Stimulated activated CD8-positive, alpha-beta memory T cell treated with anti-CD3 and anti-CD28 coated beads, Interleukin-15, amount 100 ng/mL, for 1 hour (primary cell): ENCODE measurements at places on chromosomes 7 and 10.

GRCh38 chr7:127810696-127811660, 159.0 kb downstream of the SND1 start:
- no peak for DNase-seq

DNA sequence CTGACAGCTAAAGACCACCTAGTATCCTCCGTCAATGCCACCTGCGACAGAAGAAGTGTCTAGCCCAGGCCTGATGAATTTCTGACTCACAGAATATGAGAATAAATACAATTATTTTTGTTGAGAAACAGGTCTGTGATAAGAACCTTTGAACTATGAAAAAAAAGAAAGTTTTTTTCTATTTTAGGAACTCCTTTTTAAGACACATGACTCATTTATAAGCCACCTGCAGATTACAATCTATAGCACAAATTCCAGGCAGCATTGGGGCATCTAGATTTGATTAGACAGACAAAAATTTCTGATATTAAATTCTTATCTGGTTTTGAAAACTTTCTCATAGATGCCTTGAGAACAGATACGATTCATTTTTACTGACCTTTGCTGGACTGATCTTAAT, 256.7 kb upstream of the LYZL1 start:
- no peak for DNase-seq

DNA sequence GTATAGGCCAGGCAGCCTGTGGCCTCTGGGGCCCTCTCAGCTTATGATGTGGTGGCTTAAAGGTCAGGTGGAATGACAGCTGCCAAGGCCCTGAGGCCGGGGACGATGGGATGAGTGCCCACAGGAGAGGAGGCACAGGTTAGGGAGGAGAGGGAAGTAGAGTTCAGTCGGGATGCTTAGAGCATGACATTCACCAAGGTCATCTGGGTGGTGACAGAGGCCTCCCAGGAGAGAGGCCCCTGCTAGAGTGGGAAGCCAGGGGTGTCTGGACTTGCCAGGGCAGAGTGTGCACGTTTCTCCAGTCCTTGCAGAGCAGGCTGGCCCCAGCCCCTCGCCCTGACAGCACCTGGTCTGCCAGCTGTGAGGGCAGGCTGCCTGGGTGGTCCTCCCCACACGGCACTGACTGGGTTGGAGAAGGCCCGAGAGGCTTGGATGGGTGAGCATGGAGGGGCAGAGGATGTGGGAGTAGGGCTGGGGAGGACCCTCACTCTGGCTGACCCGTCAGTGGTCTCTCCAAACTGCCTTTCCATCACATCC, 1.5 kb downstream of the CALHM1 start:
- no peak for DNase-seq

- no peak for DNase-seq
Measured at GRCh38 chr7:37769291-37769690, 79.1 kb upstream of the NME8 start.

DNA sequence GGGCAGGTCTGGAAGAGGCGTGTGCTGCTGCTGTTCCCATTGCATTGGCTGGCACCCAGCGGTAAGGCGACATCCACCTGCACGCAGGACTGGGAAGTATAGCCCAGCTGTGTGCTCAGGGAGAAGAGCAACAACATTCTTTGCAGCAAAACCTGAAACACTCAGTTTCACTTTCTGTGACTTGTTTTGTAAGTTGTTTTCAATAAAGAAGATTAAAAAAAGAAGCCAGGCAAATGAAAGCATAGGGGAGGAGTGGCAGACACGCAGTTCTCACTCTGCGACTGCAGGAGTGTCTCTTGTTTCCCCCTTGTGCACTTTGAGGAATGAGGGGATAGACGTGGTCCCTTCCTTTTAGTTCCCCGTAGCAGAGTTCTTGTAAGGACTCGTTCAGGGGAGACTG, 5.8 kb downstream of the FBH1 start:
- no peak for DNase-seq

DNA sequence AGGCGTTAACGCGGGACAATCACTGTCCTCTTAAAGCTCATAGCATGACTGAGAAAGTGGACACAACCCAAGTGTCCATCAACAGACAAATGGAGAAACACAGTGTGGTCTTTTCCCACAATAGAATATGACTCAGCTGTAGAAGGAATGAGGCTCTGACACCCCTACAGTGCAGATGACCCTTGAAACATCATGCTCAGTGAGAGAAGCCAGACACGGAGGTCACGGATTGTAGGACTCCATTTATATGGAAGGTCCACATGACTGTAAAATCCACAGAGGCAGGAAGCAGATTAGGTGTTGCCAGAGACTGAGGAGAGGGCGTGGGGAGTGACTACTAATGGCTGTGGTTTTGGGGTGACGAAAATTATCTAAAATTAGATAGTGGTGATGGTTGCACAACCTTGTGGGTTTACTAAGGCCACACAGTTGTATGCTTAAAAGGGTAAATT, 6.1 kb upstream of the NCAPG2 start:
- no peak for DNase-seq

DNA sequence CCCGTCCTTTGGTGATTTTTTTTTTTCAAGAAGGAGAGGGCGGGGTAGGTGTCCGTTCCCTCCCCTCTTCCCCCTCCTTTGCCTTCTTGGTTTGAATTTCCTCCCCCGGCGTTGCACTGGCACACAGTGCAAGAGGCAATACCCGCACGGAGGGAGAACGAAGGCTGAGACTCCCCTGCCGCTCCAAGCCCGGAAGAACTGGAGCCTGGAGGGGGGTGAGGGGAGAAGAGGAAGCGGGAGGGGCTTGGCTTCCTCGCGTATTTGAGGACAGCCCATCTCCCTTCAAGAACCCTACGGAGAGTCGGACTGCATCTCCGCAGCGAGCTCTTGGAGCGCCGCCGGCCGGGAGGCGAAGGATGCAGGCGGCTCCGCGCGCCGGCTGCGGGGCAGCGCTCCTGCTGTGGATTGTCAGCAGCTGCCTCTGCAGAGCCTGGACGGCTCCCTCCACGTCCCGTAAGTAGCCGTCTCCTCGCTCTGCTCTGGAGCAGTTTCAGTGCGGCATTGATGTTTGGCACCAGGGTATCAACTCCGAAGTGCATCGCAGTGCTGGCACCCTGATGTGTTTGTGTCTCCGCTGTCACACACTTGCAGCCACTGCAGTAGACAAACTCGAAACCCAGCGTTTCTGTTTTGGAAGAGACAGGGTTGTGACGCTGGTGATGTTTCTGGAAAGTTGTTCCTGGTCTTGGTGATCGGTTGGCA, at the start of gene CNTNAP2:
Gene CNTNAP2, plus strand, starts transcription at position 281 of the 702 bp plus-strand sequence. Its CDS starts 76 bp downstream, at position 357.
- DNase-seq = no peak

DNA sequence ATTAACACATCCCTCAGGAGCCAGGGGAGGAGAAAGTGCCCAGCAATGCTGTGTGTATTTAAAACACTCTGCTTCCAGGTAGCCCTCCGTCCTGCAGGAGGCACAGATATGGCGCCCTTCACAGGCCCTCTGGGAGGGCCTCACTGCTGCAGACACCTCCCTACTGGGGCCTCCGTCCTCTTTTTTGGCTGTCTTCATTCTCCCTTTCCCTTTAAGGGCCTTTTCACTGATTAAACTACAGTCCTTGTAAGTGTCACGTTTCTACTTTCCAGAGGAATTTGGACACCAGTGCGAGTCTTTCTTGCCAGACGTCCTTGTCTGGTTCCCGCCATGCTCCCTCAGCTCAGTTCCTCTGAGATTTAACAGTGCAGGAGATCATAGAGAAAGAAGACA, 39.7 kb upstream of the MKRN1 start:
- DNase-seq = no peak

- DNase-seq = no peak
Measured at GRCh38 chr7:46996972-46997371, 584.9 kb downstream of the TNS3 start.

GRCh38 chr7:81810476-81811155, 40.8 kb upstream of the HGF start:
- DNase-seq = no peak

GRCh38 chr7:108613147-108613948, 43.7 kb downstream of the DNAJB9 start:
- DNase-seq = no peak

DNA sequence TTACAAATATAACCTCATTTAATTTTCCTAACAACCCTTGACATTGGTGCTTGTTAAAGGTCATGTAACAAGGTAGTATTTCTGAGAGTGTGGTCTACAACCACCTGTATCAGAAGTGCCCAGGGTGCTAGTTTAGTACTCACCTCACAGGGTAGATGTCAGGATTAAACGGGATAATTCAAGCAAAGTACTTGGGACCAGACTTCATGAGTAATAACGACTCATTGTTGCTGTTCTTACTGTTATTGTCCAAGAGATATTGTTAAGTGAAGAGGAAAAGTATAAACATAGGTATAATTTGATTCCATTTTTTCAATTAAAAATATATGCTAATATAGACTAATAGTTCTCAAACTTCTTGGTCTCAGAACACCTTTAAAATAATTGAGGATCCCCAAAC, 179.3 kb downstream of the WNT2 start:
- no peak for DNase-seq

GRCh38 chr7:6618621-6619020, 3.2 kb downstream of the ZNF853 start:
- no peak for DNase-seq

GRCh38 chr7:112995059-112995824, 91.4 kb downstream of the GPR85 start:
- DNase-seq = no peak

- no peak for DNase-seq
Measured at GRCh38 chr7:30176463-30177109, 41.8 kb downstream of the MTURN start.

GRCh38 chr7:92633211-92633906, 43.2 kb upstream of the FAM133B start:
- DNase-seq = no peak

GRCh38 chr10:59814878-59815277, 61.6 kb upstream of the MRLN start:
- DNase-seq = no peak

DNA sequence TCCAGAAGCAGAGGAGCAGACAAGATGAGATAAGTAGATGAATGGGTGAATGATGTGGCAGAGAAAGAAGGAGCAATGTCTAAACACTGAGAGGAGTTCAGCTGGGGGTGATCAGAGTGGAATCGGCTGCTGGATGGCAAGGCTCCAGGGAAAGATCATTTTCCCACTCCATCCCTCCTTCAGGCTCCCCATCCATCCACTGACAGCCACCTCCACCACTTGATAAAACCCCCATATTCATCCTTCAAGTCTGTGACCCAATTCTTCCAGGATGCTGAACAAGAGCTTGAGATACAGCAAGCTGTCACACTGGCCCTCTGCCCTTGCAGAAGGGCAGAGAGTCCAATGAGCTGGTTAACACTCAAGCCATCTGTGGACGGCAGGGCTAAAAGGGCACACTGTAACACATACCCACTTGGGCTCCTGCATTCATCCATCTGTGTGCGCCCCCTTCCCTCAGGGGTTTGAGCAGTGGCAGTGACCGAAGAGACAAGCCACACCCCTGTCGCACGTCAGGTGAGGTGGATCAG, 30.8 kb upstream of the CACNB2 start:
- DNase-seq = no peak

GRCh38 chr10:90130321-90131086, 429.1 kb downstream of the KIF20B start:
- DNase-seq = no peak

DNA sequence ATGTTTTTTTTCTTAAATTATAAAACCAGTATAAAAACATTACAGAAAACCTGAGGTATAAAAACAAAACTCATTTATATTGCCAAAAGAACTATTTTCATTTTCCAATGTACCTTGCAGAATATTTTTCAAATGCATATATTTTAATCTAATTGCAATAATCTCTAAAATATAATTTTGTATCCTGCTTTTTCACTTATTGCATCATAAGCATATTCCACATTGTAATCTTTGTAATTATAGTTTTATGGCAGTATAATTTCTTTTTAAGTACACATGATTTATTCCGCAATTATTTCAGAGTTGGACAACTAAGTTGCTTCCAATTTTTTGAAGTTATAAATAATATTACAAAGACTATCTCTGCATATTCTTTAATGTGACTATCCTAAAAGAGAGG, 43.7 kb downstream of the SGCE start:
- DNase-seq = no peak

GRCh38 chr7:126557271-126557670, 695.5 kb downstream of the GRM8 start:
- no peak for DNase-seq

GRCh38 chr7:5343884-5344283, 61.1 kb downstream of the SLC29A4 start:
- DNase-seq = no peak

- DNase-seq = no peak
Measured at GRCh38 chr7:96041171-96041570, 268.8 kb downstream of the DYNC1I1 start.

DNA sequence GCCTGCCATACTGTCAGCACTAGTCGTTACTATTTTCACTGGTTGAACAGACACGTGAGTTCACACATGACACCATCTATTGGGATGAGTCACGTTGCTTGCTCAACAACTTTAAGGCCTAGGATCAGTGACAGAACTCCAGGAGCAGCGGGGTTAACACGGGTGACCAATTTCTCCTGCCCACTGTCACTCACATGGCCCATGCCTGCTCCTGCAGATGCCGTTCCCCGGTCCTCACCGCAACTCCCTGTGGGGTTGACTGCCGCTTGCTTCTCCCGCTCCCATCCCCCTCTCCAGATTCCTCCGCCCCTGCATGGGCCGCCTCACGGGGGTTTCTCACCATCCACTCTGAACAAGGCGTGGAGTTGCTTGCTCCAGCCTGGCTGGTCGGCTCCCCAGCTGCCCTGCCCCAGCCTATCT, 128.2 kb downstream of the TAX1BP1 start:
- DNase-seq = no peak

DNA sequence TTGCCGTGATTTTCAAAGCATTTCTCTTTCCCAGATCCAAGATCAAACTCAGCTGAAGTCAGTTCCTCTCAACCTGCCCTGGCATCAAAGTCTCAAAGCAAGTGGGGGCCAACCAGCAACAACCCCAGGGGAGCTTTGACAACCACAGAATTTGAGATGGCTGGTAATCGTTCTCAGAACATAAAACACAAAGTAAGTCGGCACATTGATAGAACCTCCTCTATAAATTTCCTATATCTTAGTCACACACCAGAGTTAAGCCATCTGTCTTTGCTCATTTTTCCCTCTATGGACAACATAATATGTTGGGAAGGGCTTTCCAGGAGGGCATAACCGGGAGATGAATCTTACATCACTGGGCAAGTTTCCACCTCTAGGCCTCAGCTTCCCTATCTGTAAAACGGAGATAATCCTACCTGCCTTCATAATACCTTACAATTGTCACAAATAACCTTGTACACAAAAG, 1.2 kb upstream of the DNAJC9 start:
- no peak for DNase-seq

DNA sequence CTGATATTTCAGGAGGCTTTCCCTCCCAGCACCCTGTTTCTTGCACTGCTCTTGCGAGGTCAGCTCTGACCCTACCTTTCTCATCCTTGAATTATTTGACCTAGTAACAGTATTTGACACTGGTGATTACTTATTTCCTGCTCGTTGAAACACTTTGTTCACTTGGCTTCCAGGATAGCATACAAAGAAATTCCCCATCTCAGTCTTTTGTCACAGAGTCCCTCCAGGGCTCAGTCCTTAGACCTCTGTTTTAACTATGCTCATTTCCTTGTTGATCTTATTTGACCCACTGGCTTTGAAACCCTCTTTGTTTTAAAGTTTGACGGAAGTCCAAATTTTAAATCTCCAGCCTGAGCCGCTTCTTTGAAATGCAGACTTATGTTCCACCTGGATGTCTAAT, 29.9 kb downstream of the BMPR1A start:
- DNase-seq = no peak

GRCh38 chr7:24756545-24757352, 515 bp downstream of the GSDME start:
- no peak for DNase-seq

GRCh38 chr10:115985786-115986185, 287.2 kb downstream of the GFRA1 start:
- no peak for DNase-seq
